ENCODE measurements at places on chromosomes 7 and 10. TPM values are rescaled to one million over a fixed set of nuclear protein-coding genes. Genes with fewer than 3 reads are reported as not detected.

DNA sequence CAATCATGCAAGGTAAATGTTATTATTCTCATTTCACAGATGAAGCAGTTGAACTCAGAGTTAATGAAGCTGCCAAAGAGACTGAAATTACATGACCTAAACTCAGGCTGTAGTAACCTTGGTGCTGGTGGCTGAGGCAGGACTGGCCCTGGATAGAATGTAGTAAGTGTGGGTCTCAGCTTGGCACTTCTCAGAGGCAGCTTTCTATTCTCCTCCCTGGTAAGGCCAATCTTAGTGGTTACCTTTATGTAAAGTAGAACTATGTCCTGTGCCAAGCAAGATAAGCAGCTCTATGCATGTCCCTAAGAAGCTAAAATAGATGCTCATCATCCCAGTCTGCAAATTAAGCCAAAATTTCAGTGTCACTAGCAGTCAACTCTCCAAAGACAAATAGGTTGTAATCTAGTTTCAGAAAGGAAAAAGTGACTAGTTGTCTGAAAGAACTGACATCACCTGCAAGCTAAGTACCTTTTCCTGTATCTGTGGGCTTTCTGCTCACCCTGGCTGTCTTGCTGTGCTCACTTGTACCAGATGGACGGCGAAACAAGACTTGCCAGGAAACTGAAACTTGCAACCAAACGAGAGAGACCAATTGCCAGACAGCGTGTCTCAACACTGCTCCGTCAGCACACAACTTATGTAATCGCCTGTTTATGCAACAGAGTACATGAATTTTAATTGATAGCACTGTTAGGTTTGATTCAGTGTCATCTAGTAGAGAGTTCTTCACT is 43.7 kb downstream of the CH25H start:
- no peak for DNase-seq

ETV1 gene
- 53.1 TPM for polyA plus RNA-seq

DNA sequence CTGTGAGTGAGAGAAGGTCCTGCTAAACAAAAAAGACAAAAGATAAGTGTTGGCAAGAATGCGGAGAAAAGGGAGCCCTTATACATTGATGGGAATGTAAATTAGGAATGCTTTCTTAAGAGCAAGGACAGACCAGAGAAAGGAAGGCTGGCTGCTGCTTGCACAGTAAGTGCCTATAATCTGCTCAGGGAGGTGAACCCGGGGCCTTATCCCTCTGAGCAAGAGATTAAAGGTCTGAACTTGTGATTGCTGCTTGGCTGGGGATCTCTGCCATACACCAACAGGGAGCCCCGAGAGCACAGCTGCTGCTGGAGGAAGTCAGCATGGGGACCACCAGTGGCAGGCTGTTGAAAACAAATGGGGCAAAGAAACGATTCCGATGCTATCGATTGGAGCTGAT is 32.0 kb upstream of the CRTAC1 start:
- DNase-seq, result no peak

DNA sequence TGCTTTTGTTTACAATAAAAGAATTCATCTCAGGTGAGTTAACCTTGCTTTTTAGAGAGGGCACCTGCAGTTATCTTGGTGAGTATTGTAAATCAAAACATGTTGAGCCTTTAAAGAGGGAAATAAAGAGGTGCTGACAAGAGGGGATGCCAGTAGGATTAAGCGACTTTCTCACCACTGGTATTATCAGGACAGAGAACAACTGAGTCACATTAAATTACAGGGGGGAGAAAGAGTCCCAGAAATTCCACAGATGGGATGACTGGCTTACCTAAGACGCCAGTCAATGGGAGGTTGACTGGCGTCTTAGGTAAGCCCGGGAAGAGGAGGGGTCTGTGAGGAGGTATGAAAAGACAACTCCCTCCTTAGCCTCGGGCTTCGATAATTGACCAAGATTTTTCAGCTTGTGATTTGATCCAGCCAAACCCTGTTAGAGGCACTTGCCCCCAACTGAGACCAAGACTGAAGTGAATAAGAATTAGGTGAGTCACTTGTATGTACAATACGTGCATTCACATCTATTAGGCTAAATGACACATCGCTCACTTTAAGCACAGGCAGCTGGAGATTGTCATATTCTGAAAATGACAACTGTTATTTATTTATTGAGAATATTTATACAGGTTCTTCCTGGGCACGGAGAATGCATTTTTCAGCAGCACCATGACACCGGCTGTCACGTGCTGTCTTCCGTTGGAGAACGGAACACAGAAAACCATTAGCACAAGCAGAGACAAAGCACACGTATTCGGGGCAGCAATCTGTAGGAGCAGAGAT is 117.6 kb downstream of the SEM1 start:
- no peak for DNase-seq

HOXA2 gene
- 10.1 TPM for polyA plus RNA-seq

DNA sequence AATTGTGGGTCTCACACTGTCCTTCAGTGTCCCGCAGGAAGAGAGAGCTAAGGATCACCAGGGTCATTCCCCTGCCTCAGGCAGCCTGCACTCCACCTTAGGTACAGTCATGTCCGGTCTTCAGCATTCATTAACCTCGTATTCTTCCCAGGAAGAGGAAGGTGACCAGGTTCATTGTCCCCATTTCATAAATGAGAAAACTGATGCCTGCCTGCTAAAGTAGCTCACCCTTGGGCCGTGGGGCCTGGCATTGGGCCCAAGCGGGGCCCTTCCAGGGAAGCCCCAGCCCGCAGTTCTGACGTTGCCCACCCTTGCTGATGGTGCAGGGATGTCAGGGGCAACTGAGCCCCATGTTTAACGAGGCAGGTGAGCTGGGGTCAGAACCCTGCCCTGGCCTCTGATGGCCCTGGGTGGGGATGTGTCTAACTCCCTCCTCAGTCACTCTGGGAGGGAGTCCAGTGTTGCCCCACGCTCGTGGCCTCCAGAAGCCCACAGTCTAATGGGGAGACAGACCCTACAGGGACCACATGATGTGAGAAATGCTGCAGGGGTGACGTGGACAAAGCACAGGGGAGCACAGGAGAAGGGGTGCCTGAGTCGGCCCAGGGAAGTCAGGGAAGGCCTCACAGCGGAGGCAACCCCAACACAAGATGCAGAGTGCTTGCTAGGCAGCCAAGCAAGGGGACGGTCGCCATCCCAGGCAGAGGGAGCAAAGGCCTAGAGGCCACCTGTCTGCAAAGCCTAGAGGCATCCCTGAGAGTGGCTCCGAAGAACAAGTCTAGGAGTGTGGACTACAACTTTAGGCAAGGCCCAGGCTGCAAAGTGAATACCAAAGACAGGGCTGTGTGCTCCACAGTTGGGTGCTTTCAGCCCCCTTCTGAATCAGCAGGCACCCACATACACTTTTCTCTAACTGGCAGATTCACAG is 25.1 kb downstream of the DDIT4 start:
- DNase-seq, result no peak

Measured in left renal pelvis (tissue), 4 donors.